ENCODE measurements at places on chromosomes 6 and 20. TPM values are rescaled to one million over a fixed set of nuclear protein-coding genes. Genes with fewer than 3 reads are reported as not detected.

GRCh38 chr6:9646342-9647070 is 768.4 kb downstream of the TFAP2A start:
- H3K4me1 ChIP-seq, result no peaks in the 10 kb centered on the region
- H3K4me3 ChIP-seq, result no peak overlapping the region
- H3K27ac ChIP-seq, result no peak overlapping the region

DNA sequence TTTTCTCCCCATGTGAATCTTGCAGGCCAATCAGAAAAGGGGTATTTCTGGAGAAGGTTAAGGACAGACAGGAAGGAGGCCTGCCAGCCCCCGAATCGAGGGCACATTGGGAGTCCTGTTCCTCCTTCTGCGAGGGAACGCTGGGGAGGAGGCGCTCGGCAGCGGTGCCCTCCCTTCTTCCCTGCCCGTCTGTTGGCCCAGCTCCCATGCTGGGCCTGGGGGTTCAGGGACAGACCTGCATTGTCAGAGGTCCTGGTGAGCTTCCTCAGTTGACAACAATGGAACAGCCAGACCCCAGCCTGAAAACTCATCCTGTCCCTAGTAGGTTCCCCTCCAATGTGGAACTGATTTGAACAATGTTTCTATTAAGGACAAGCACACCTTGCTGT is 15.1 kb upstream of the SYNJ2 start:
- no peak for DNase-seq
- peak overlapping the region; percentile 88 for H3K27ac ChIP-seq
- no peaks in the 10 kb centered on the region for H3K27me3 ChIP-seq
- H3K4me1 ChIP-seq, result peaks cover 12% of the 10 kb centered on the region

DNA sequence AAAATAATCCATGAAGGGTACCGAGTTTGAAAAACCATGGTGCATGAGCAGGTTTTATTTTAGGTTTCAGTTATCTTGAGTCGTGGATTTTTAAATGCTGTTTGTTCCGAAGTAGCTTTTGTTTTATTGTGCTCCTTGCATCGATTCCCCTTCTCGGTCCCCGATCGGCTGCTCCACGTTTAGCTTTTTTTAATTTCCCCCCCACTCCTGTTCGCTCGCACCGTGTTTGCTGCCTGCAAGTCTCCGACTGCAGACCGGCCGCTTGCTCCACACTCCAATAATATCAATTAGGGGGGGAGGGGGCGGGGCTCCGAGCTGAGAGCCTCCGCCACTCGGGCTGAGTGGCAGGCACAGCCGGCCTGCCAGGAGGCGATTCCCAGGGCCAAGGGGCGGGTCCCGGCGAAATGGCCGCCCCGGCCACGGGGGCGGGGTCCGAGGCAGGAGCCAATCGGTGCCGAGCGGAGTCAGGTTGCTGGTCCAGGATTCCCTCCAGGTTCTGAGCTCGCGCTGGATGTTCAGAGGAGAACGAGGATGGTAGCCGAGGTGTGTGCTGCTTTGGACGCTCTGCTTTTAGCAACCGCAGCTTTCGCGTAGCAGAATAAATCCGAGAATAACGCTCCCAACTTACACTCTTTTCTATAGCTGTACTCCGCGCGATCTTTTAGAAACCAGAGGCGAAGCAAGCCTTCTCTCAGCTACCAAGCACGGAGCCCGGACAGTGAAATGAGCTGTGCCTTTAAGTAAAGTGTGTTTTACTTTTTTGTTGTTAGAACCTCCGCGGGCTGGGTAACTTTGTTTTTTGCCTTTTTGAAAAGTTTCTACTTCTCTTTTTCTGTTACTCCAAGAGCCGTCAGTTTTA is at the start of gene EPHA7:
Gene EPHA7 (minus strand): TSS at position 256 of the 859 bp plus-strand sequence. CDS start 218 bp downstream, at position 38.
- H3K36me3 ChIP-seq, result no peaks in the 10 kb centered on the region
- no peaks in the 10 kb centered on the region for H3K4me1 ChIP-seq
- DNase-seq, result peak; percentile 88
- H3K27ac ChIP-seq, result peak within 1 kb of the TSS; percentile 68
- peaks cover 94% of the 10 kb centered on the region for H3K27me3 ChIP-seq

DNA sequence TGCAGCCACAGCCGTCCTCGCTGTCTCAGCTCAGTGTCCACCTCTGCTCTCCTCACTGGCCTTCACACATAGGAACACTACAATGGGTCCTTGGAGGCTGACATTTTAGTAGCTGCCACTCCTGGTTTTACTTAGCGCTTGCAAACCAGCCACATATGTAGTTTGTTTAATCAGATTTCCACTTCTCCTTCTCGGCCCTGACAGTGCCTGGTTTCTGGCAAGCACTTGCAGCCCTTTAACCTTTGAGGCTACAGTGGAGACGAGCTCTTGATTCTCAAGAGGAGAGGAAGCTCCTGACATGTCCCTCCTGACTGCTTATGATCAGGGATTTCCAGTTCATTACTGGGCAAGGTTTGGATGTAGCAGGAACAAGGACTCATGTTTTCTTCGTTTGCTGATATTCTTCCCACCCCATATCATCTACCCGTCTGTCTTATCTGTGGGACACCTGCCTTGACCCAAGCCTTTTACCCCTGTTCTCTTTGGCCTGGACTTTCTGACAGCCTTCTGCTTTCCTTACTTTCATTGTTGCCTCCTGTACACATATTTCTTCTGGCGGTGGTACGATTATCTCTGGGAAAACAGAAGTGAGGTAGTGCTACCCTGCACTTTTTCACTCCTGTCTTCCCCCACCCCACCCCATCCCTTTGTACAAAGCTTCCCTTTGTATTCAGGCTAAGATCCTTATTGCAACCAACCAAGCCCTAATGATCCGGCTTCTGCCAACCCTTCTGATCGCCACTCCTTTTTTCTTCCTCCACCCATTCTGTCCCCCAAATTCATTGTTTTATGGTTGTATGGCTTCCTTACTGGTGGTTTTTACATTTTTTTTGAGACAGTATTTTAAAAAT is 31.2 kb downstream of the CEP43 start:
- no peak overlapping the region for H3K27ac ChIP-seq
- peaks cover 12% of the 10 kb centered on the region for H3K36me3 ChIP-seq
- H3K4me1 ChIP-seq, result no peaks in the 10 kb centered on the region
- no peak for DNase-seq

GRCh38 chr6:155341130-155341828 is 27.0 kb upstream of the TFB1M start:
- H3K4me1 ChIP-seq, result no peaks in the 10 kb centered on the region
- no peak overlapping the region for H3K27ac ChIP-seq
- no peaks in the 10 kb centered on the region for H3K36me3 ChIP-seq
- H3K4me3 ChIP-seq, result no peak overlapping the region

Gene KIF25
- total RNA-seq, result not detected

Gene RFX6
- 1.1 TPM for total RNA-seq

DNA sequence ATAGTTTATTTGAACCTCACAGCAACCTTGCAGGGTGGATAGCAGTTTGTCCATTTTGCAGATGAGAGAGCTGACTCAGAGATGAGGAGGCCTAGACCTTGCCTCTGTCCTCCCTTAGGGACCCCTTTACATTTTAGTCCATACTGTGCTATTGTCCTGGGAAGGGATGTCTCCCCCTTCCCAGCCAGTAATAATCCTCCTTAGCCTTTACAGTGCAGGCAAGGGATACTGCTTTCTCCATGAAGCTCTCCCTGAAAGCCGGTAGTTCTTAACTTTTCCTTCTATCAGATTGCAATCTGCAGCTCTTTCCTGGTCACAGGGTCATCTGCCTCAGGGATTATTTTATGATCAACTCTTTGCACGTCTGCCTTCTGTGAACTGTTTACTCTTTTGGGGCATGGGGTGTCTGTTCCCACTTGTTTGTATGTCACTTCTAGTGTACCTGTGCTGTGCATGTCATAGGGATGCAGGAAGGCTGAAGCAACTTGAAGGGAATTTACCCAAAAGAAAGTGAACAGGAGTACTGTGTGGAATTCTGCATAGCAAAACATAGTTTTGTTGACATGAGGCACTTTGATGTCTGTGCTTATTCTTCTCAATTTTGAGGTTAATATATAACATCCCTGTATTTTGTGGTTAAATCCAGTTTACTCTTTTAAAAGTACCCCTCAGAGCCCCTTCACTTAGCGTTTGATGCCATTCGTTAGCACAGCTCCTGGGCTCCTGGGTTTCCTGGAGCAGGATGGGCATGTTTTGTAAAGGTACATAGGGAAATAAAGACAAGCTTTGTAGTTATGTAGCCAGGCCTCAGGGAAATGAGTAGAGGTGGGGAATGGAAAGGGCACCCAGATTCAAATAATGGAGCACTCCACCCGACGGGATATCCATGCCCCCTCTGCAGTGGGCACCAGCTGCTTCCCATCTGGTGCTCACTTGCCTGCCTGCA is 38.1 kb downstream of the DHX35 start:
- peaks cover 7% of the 10 kb centered on the region for H3K4me1 ChIP-seq
- no peak overlapping the region for H3K4me3 ChIP-seq
- H3K27ac ChIP-seq, result no peak overlapping the region
- DNase-seq, result no peak

DNA sequence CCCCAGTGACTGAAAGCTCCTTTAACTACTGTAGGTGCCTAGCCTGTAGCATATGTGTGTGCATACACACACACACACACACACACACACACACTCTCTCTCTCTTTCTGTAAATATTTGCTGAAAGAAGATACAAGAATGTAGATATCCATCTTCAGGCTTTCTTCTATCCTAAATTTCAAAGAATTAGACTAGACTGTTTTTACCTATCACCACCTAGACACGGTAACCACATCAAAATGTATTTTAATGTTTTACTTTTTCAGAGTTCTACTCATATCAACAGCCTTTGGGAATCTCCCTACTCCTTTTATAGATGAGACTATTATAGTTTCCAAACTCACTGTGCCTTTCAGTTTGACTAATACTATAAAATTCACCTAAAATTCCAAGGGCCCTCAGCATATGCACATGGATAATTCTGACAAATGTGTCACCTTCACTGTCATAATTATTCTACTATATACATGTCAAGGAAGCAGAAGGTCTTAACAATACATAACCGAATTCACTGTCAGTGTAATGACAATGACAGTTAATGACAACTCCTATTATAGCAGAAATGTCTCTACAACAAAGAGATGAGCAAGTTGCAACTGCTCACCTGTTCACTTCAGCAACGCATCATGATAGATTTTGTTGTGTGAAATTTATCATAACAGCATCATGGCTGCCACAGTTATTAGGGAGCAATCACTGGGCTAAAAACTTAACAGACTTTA is 236.5 kb downstream of the GMPR start:
- H3K27me3 ChIP-seq, result no peaks in the 10 kb centered on the region
- DNase-seq, result no peak
- no peak overlapping the region for H3K4me3 ChIP-seq
- H3K36me3 ChIP-seq, result no peaks in the 10 kb centered on the region
- peak overlapping the region; percentile 66 for H3K27ac ChIP-seq
- H3K4me1 ChIP-seq, result no peaks in the 10 kb centered on the region

- H3K36me3 ChIP-seq, result no peaks in the 10 kb centered on the region
- no peak for DNase-seq
- H3K27me3 ChIP-seq, result no peaks in the 10 kb centered on the region
- no peak overlapping the region for H3K27ac ChIP-seq
- no peaks in the 10 kb centered on the region for H3K4me1 ChIP-seq
- no peak overlapping the region for H3K4me3 ChIP-seq
Measured at GRCh38 chr6:75109765-75110164, 96.1 kb downstream of the COL12A1 start.

DNA sequence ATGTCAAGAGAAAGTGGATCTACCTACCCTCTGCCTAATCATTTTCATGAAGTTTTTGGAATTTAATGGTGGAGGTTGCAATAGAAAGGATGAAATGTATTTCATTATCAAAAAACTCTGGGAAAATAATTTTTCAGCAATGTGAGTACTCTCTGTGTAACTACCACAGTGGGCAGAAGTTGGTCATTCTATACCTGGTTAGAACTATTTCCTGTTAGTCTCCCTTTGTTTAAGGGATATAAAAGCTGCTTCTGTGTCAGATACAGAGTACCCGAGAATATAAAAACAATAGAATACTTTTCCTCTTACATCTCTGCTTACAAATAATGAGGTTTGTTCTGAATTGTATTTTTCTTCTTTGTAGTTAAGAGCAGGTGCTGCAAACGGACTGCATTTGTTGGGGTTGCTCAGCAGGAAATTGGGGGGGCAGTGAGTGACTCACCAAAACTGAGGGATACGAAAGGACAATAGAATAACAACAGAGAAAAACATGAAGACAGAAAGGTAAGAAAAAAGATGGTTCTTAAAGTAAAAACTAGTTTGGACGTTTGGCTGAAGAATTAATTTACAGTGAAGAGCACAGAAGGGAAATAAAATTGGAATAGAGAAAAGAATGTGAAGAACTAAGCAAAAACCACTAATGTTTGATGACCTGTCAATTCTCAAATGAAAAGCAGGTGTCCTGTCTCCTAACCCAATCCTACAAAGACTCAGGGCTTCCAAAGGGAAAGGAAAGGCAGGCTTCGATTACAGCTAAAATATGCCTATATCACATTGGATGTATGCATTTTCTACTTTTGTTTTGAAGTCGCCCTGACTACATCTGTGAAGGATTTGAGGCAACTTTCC is 703.1 kb downstream of the RFPL4B start:
- no peaks in the 10 kb centered on the region for H3K4me1 ChIP-seq
- H3K27ac ChIP-seq, result no peak overlapping the region
- no peak for DNase-seq
- no peak overlapping the region for H3K4me3 ChIP-seq
- H3K27me3 ChIP-seq, result no peaks in the 10 kb centered on the region

Gene TGIF2
- total RNA-seq, result 0.75 TPM

Gene IPCEF1
- 8.7 TPM for total RNA-seq

Gene ZSCAN16
- not detected for total RNA-seq

GRCh38 chr6:157158456-157158855 is 164.9 kb downstream of the TMEM242 start:
- H3K36me3 ChIP-seq, result no peaks in the 10 kb centered on the region
- H3K4me3 ChIP-seq, result no peak overlapping the region
- H3K4me1 ChIP-seq, result no peaks in the 10 kb centered on the region

Gene CDH4
- total RNA-seq, result not detected

Gene CLPSL1
- total RNA-seq, result not detected

DNA sequence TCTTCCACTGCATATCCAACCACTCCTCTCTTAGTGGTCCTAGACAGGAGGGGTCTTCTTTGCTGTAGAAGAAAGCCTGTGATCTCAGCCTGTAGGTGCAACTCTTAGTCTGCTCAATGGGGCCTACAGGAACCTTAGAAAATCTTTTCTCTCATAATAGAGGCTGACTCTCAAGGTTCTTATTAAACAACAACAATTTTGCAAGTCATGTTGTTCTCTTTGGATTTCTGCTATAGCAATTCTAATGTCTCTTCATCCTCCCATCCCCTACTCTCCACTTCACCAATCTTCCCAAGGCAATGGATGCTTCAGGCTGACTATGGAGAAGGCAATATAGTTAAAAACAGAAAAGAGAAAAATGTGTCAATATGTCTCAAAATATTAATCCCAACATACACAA is 40.8 kb upstream of the SPTLC3 start:
- no peak overlapping the region for H3K4me3 ChIP-seq
- DNase-seq, result no peak
- H3K4me1 ChIP-seq, result peaks cover 14% of the 10 kb centered on the region
- no peak overlapping the region for H3K27ac ChIP-seq
- no peaks in the 10 kb centered on the region for H3K36me3 ChIP-seq

DNA sequence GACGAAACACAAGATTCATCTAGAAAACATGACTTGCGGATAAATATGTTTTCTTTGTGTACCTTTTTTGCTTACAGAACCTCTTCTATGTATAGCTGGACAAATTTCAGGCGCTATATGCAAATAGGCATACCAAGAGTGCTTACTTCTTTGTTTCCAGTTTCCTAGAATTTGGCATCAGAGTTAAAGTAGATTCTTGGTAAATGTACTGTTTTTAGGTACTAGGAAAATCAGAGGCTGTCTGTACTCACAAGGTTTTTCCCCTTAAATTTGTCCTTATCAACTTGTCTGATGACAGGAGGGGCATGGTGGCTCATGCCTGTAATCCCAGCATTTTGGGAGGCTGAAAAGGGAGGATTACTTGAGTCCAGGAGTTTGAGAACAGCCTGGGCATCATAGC is 124.9 kb upstream of the TMEM170B start:
- DNase-seq, result no peak
- no peak overlapping the region for H3K4me3 ChIP-seq
- no peaks in the 10 kb centered on the region for H3K4me1 ChIP-seq
- H3K27me3 ChIP-seq, result no peaks in the 10 kb centered on the region
- H3K36me3 ChIP-seq, result no peaks in the 10 kb centered on the region
